ENCODE measurements at places on chromosomes 11 and 22.

GRCh38 chr11:131951121-131951520 lies 580.7 kb downstream of the NTM start:
- no peak for DNase-seq

- DNase-seq = no peak
Observed at GRCh38 chr11:96554236-96554820, 164.5 kb downstream of the JRKL start.

DNA sequence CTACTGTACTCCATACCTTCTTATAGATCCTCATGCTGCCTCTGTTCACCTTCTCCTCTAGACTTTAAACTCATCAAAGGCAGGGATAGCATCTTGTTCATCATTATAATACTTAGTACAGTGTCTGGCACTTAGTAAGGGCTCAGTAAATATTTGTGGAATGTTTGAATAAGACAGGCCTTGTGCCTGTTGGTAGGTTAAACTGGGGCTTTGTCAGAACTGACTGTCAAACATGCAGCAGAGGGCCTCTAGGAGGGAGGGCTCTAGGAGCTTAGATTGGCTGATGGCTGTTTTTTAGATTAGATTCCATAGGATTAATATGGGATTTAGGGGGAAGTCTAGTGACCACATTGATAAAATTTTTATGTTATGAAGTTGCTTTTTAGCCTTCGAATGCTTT lies 70.8 kb downstream of the RNF169 start:
- no peak for DNase-seq

DNA sequence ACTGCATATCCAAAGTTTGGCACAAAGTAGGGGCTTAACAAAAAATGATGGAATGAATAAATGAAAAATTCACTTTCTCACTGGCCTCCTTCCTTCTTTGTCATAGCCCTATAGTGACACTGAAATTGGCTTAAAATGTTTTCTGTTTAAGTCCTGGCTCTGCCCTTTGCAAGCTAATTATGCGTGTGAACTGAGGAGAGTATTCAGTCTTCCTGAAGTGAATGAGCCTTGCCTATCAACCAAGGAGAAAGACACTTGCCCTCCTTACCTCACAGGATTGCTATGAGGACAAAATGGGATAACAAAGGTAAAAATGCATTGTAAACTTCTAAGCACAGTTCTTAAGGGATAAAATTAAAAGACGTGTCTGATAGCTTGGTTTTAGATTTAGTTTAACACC lies 729.8 kb upstream of the ANO3 start:
- DNase-seq = no peak

DNA sequence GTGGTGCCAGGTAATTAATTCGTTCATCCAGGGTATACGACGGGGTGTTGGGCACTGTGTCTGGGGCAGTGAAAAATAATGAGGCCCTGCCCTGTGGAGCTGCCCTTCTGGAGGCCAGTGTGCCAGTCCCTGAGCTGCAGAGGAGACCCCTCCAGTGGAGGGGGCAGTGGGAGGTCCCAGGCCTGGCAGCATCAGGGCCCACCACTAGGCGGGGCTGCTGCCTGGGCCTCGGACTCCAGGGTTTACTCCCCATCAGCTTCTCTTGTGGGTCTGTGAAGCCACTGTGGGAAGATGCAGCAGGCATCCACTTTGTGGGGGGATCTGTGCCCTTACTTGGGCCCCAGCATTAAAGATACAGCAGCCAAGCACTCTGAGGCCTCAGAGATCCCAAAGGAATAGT lies 17.4 kb upstream of the TMPRSS6 start:
- peak; percentile 27 for DNase-seq

GRCh38 chr22:49689255-49689770 lies 138.4 kb downstream of the BRD1 start:
- no peak for DNase-seq

- DNase-seq = no peak
Observed at GRCh38 chr22:35347462-35347861, 33.4 kb upstream of the HMOX1 start.

DNA sequence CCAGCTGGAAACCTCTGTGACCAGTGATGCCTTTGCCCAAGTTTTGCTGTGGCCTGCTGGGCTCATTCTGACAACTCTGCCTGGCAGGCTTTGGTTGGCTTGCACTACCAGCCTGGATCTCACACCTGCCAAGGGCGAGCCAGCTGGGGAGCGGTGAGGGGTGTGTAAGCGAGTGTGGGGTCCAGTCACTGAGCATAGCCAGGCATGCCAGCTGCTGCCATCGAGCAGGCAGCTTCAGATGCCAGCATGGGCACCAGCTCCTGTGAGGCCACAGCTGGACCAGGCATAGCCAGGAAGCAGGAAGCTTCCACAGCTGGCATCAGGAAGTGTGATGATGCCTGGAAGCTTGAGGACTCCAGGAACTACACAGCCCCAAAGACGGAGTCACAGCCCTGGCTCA lies 1674.6 kb downstream of the LRRC4C start:
- no peak for DNase-seq

- DNase-seq = peak; percentile 70
Observed at GRCh38 chr22:17777005-17777716, 2.9 kb upstream of the BID start.

- DNase-seq = no peak
Observed at GRCh38 chr11:8631395-8632118, 37.5 kb upstream of the STK33 start.

DNA sequence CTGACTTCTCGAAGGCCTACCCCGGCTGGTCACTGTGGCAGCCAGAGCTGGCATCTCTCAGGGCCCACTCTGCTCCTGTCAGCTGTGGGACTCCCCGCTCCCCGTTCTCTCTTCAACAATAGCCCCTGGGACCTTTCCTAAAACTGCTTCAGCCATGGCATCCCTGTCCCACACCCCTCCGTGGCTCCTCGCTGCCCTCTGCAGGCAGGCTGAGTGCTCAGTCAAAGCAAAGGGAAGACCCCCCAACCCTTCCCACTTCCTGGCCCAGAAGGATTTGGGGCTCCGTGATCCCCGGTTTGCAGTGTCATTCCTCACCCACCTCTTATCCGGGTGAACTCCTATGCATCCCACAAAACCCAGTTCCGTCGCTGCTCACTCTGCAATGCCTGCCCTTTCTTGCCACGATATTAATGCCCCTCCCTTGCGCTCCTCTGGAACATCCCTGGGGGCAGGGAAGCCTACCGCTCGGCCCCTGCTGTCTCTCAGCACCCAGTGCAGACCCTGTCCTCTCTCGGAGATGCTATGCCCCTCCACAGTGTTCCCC lies 1.6 kb upstream of the TH start:
- DNase-seq = peak; percentile 25

DNA sequence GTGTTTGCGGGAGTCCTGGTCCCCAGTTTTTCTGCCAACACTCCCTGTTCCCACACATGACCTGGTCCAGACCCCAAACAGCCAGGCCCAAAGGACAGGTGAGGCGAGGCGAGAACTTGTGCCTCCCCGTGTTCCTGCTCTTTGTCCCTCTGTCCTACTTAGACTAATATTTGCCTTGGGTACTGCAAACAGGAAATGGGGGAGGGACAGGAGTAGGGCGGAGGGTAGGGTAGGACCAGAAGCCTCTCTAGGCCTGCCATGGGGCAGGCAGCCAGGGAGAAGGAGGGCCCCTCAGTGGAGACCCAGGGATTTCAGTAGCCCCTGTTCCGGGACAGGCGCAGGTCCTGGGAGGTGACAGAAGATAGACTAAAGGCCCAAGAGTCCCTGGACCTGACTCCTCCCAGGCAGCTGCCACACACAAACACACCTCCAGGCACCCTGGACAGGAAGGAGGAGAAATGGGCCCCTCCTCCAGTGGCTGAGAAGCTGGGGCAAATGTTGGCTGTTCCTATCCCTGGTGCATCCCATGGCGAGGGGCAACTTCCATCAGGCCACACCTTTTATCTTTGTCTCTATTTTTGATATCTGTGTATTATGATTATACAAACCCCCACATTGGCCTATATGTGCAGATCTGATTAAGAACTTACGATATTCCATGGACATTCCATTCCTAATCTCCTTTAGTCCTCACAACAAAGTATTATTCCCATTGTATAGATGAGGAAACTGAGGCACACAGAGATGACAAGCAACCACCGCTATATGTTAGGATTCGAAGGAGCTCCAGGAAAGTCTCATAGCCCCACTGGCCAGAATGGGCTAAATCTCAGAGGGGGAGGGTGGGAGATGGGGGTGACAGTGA lies 626 bp upstream of the F2 start:
- peak; percentile 10 for DNase-seq

- no peak for DNase-seq
Observed at GRCh38 chr11:70885281-70886231, 366.8 kb downstream of the SHANK2 start.

DNA sequence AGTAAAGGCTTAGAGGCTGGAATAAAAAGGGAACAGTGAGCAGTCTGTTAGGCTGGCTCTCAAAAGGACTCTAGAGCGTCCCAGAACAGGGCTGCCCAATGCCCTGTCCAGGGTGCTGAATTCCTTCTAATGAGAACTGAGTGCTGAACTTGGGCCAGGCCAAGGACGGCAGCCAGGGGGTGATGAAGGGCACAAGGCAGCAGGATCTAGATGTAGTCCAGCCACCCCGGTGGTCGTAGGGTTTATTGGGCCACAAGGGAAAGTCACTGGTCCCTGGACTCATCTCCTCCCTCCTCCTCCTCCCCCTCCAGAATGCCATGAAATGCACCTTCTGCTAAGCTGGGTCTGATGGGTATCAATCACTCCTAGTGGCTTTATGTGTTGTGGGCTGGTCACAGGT lies 19.2 kb downstream of the NPTXR start:
- DNase-seq = peak; percentile 84

- DNase-seq = no peak
Observed at GRCh38 chr22:32717337-32718240, 83.9 kb upstream of the TIMP3 start.

GRCh38 chr11:71302534-71302909 lies 50.1 kb upstream of the SHANK2 start:
- no peak for DNase-seq

GRCh38 chr11:76690736-76691135 lies 20.2 kb upstream of the LRRC32 start:
- DNase-seq = no peak

GRCh38 chr11:1659506-1659905 lies 29.9 kb downstream of the KRTAP5-5 start:
- no peak for DNase-seq

DNA sequence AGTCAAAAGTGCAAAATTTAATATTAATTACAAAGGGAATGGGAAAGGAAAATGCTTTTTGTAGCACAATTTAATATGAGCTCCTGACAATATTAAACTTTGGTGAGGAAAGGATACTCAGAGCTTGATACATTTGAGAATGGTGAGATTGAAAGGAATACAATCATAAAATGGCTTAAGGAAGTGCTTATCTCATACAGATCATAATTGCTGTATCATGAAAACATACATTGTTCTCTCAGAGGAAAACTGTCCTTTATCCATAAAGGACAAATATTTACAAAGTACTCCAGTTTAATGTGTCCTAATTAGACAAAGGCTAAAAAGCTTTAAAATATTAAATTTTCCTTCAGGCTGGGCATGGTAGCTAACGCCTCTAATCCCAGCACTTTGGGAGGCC lies 260.4 kb downstream of the TMEM135 start:
- no peak for DNase-seq

DNA sequence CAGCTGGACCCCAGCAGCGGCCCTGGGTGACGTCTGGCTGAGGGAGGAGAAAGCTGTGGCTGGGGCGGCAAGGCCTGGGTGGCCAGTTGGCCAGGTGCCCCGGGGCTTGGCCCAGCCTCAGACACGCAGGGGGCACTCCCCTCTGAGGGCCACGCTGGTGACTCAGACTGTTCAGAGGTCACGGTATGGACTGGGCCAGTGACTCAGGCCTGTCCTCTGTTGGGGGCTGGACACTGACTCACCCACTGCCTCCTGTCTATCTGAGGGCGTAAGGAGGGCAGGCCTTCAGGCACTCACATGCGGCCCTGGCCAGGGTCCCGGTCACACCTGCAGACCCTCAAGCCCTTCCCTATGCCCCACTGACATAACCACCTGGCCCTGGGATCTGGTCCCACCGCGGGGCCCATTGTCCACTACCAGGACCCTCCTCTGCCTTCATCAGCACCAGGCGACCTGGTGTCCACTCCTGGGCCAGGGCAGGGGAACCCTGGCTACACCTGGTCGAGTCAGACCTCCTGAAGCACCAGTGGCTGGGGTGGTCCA lies 3.7 kb upstream of the MUC5AC start:
- no peak for DNase-seq

- DNase-seq = no peak
Observed at GRCh38 chr22:35506259-35506570, 34.4 kb upstream of the RASD2 start.

- DNase-seq = no peak
Observed at GRCh38 chr11:69837791-69838190, 18.6 kb upstream of the FGF3 start.

DNA sequence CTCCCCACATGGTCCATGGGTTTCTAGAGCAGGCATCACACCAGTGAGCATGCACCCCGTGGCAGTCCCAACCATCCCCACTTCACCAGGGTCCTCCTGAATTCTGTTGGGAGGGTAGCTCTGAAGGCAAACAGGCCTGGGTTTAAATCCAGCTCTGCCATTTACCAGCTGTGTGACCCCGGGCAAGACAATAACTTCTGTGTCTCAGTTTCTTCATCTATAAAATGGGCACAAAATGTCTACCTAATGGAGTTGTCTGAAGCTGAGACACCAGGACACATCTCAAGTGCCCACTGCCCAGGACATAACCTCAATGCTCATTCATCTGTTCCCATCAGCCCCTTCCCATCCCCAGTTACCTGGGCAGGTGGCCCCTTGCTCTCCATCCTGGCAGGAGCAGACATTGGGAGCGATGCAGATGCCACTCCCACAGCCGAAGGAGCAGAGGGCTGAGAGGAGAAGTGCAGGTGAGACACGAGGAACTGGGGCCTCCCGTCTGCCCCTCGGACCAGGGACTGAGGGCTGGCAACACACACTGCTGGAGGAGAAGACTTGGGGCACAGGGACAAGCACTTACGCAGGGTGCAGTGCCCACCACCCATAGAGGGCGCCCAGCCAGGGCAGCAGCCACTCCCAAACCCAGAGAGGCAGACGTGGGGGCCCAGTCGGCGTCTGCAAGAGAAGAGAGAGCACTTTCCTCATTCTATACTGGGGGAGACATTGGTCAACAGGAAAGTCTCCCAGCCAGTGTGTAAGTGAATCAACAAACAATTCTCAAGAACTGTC lies 4.0 kb downstream of the VWCE start:
- DNase-seq = peak; percentile 59

GRCh38 chr11:134925432-134925831 lies 513.4 kb upstream of the B3GAT1 start:
- DNase-seq = no peak

GRCh38 chr22:19351604-19352003 lies 60.1 kb upstream of the CLTCL1 start:
- no peak for DNase-seq

DNA sequence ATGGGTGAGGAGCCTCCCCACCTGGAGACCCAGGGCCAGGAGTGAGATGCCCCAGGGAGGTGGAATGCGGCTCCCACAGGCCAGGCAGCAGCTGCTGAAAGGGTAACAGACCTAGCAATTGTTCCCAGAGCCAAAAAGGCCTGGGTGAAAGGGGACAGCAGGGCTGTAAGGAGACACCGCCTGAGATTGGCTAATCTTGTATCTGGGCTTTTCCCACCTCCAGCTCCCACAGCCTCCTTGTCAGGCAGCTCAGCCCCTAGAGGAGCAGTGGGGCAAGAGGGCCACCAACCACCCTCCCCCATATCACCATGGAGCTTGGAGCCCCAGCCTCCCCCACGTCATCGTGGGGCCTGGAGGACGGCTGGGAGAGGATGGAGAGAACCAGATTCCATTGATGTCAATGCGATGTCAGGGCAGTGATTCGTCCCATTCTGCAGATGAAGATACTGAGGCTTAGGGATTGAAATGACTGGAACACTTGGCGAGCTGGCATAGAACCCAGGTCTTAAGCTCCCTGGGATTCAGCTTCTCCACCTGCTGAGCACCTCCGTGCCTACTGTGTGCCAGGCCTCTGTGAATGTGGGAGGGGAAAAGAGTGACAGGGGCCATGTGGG lies 2.9 kb upstream of the MGAT3 start:
- DNase-seq = no peak

Data from hematopoietic multipotent progenitor cell treated with erythropoietin and hydrocortisone succinate and interleukin-3 and kit ligand, for 8 days (in vitro differentiated cells).